ENCODE measurements at places on chromosomes 3 and 15.

- DNase-seq, result no peak
Measured at GRCh38 chr3:123329636-123330340, 119.1 kb downstream of the ADCY5 start.

GRCh38 chr3:40128166-40128565 is 181.3 kb upstream of the EIF1B start:
- DNase-seq, result no peak

DNA sequence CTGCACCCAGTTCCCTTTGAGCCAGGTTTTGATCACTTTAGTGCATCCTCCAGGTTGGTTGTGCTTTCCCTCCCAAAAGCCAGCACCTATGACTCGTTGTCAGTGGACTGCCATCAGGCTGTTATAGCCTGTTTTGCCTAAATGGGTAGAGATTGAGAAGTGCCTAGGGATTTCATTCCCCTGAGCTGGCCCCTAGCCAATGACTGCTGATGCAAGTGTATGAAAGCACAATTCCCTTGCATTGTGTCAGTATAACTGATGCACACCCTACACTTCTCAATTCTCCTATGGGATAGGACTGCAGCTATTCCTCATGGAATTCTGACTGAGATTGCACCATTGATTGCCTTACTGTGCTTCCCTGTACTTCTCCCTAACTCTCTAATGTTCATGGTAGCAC is 102.1 kb upstream of the ARPP21 start:
- DNase-seq, result no peak

DNA sequence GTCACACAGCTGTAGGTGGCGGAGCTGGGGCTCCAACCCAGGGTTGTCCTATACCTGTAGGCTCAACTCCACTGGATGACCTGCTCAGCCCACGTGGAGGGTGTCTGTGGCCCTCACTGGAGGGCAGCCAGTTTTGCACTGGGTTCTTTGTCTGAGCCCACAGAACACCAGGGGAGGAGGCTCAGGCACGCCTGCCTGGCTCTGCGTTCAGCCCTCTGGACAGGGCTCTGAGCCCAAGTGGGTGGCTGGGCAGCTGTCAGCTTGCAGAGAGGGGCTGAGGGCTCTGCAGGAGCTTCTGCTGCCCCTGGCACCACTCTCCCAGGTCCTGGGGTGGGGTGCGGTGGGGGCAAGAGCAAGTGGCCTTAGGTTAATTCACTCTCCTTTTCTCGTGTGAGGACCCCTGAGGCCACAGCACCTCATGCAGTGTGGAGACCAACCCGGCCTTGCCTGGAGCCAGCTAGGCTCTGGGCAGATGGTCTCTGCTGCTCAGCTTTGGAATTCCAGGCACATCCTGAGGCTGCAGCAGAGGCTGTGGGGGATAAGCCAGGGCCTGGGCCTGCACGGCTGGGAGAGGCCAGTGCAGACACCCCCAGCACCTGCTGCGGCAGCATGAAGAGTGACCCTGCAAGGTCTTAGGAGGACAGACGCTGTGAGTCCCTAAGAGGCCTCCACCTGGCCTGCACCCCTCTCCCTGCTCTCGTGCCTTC is 23.5 kb downstream of the DUSP7 start:
- no peak for DNase-seq

- DNase-seq, result no peak
Measured at GRCh38 chr3:185087419-185087818, 65.4 kb downstream of the C3orf70 start.

- no peak for DNase-seq
Measured at GRCh38 chr3:124260206-124260915, 268.4 kb upstream of the ROPN1 start.

GRCh38 chr3:104885214-104885814 is 481.4 kb upstream of the ALCAM start:
- no peak for DNase-seq

DNA sequence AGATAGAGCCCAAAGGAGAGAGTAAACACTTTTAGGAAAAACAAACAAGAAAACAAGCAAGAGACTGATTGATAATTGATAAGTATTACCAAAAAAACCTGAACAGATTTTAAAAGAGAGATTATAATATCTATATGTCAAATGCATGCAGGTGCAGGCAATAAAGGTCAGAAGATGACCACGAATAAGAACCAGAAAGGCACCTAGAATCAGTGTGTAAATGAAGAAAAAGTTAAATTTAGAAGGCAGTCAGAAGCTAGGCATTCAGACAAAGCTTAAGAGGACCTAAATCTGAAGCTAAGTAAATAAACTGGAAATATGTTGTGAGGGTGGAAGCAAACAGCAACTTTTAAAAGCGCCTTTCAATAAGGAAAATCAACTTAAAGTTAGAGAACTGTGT is 16.3 kb downstream of the IQCB1 start:
- DNase-seq, result no peak

DNA sequence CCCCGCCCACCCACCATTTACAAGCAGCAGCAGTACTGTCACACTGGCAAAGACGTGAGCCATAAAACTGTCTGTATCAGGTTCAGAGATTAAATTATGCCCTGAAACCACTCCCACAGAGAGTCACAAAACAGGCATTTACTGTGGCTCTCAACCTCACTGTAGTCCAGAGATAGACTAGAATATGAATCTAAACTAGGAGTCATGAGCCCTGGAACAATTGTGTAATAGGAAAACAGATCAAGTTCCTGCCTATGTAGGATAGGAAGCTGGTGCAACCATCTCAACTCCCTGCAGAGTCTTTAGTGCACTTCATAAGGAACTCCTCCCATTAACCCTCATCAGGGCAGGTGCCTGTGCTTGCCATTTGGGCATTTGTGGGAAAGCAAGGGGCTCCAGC is 61.7 kb downstream of the FAM227B start:
- no peak for DNase-seq

DNA sequence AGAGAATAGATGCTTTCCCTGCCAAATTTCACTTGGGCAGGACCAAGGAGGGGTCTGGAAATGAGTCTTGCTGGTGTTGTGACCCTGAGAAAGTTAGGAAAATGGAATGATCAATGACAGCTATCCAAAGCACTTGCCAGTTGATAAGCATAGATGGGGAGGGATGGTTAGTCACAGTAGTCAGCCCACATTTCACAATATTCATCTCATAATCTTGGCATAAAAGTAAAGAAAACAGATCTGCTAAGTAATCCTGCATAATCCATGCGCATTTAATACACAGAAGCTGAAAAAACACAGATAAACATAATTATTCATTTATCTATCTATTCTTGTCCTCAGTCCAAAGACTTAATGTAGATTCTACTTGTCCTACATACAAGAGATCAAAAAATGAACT is 184.1 kb downstream of the ZIC4 start:
- DNase-seq, result no peak

DNA sequence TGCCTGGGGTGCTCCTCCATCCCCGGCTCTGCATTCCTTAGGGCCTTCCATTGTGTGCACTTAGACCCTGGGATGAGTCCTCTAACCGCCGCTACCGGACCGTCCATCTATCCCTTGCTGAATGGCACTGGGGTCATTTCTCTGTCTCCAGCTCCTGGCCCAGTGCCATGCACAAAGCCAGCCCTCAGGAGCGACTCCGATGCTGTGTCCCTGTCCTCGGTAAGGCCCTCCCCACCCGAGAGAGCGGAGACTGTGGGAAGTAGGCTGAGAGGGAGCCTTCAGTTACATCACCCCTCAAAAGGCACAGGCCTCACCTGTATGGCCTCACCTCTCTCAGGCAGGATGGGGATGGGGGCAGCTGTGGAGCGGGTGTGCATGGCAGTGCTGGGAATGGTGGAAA is 33.8 kb downstream of the MUC4 start:
- DNase-seq, result no peak

- DNase-seq, result no peak
Measured at GRCh38 chr3:148598619-148599018, 99.1 kb upstream of the AGTR1 start.

- no peak for DNase-seq
Measured at GRCh38 chr15:97141871-97142270, 811.4 kb downstream of the NR2F2 start.

DNA sequence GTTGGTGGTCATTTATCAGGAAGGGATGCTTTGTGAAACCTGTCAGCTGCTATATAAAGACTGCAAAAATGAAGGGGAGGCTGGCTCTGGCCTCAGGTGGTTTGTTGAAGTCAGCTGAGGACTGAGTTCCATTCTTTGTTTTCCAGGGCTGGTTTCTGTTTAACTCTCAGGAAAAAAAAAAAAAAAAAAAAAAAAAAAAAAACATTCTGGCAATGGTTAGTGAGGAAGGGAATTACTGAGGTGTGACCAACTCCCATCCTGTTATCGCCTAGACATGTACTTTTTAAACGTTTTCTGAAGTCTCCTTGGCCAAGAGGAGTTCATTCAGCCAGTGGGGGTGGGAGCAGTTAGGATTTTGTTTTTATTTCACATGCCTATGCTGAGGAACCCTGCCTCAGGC is 316.3 kb downstream of the OXSM start:
- DNase-seq, result no peak

GRCh38 chr15:67564021-67564967 is 21.8 kb downstream of the MAP2K5 start:
- DNase-seq, result no peak

DNA sequence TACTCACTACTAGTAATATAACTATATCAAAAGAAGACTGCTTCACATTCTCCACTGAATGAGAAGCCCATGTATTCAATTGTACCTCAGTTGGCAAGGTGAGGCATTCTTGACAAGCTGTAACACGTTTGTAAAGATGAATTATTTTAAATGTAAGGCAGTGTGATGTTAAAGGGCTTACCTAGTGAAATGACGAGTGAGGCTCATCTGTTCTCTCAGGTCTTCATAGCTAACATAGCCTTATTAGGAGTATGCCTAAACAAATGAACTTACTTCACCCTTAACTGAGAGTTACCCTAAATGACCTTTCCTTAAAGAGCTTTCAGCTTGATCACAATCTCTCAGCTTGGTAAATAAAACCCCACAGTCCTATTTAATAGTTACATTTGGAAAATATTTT is 127.3 kb downstream of the FEZF2 start:
- DNase-seq, result no peak

- peak; percentile 11 for DNase-seq
Measured at GRCh38 chr15:41483115-41483514, 10.6 kb upstream of the ITPKA start.

DNA sequence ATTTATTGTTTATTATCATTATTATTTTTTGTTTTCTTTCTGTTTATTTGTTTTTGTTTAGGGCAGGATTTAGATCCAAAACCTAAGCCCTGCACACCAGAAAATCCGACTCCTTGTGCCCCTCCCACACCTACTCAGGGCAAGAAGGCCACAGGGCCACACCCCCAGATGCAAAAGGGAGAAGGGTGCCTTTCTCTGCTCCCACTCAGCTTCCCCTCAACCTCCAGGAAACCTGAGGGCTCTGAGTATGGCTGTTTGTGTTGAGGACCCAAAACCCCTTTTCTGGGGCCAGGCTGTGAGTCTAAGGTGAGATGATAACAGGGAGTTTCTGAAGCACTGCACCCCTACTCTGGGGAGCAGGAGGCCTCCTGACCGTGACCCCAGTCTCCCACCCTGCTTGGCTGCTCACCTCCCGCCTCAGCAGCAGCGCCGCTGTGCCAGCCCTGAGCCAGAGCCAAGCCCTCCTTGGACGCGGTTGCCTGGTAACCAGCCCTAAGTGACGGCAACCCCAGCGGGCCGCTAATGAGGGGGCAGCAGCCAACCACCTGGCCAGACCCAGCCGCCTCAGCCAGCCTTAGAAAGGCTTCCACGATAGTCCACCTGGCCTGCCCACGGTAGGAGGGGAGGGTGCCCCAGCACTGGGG is 6.4 kb upstream of the C15orf39 start:
- DNase-seq, result no peak

DNA sequence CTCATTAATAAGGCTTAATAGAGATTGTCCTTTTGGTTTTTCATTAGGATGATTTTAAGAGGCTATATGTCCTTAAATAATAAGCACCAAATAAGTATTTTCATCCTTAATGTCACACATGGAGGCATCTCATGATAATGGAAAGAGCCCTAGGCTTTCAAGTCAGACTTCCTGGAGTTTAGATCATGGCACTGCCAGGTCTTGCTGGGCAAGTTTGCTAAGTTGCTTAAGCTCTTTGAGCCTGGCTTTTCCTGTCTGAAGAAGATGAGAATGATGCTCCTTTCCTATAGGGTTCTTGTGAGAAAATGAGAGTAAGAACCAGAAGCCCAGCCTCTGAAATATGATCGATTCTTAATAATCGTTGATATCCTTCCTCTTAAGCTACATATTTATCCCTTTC is 23.4 kb upstream of the P2RY12 start:
- no peak for DNase-seq

DNA sequence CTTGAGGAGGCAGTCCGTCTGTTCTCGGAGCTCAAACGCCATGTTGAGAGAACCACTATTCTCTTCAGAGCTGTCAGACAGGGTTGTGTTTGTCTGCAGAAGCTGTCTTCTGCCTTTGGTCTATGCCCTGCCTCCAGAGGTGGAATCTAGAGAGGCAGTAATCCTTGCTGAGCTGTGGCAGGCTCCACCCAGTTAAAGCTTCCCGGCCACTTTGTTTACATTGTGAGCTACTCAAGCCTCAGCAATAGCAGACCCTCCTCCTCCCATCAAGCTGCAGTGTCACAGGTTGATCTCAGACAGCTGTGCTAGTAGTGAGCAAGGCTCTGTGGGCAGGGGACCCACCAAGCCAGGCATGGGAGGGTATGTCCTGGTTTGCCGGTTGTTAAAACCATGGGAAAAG is 8.9 kb downstream of the OR5AC2 start:
- no peak for DNase-seq

- no peak for DNase-seq
Measured at GRCh38 chr15:77831986-77832385, 199.3 kb upstream of the LINGO1 start.

- DNase-seq, result no peak
Measured at GRCh38 chr3:114709102-114709501, 415.3 kb downstream of the TIGIT start.

GRCh38 chr3:61601831-61602230 is 40.5 kb downstream of the PTPRG start:
- DNase-seq, result no peak

DNA sequence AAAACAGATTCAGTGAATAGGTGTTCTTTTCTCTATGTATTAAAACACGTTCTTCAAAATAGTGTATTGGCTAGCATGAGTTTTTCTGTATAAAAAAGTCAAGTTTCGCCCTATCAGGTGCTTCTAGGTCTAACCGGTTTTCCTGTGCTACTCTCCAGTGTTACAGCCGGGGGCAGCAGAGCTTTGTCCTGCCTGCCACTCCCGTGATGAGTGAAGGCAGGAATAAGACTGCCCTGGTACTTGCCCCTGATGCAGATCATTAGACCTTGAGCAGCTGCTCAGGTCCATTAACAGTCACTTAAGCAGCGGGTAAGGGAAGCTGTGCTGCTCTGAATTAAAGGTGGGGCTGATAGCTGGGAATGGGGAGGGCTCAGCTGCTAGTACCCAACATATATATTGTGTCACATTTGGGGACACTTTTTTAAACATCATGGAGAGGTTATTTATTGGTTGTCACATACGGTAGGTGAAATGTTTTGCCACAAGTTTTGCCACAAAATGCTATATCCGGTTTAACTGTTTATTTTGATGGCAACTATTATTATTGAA is 1.3 kb upstream of the UNC13C start:
- no peak for DNase-seq

- DNase-seq, result no peak
Measured at GRCh38 chr3:122263974-122264588, 61.0 kb upstream of the CSTA start.

All from stimulated activated naive CD4-positive, alpha-beta T cell treated with Interleukin-2 at 50 U/mL for 16 hours (primary cell).